SJSA1 (cell line): ENCODE measurements at places on chromosomes 11 and 22.

DNA sequence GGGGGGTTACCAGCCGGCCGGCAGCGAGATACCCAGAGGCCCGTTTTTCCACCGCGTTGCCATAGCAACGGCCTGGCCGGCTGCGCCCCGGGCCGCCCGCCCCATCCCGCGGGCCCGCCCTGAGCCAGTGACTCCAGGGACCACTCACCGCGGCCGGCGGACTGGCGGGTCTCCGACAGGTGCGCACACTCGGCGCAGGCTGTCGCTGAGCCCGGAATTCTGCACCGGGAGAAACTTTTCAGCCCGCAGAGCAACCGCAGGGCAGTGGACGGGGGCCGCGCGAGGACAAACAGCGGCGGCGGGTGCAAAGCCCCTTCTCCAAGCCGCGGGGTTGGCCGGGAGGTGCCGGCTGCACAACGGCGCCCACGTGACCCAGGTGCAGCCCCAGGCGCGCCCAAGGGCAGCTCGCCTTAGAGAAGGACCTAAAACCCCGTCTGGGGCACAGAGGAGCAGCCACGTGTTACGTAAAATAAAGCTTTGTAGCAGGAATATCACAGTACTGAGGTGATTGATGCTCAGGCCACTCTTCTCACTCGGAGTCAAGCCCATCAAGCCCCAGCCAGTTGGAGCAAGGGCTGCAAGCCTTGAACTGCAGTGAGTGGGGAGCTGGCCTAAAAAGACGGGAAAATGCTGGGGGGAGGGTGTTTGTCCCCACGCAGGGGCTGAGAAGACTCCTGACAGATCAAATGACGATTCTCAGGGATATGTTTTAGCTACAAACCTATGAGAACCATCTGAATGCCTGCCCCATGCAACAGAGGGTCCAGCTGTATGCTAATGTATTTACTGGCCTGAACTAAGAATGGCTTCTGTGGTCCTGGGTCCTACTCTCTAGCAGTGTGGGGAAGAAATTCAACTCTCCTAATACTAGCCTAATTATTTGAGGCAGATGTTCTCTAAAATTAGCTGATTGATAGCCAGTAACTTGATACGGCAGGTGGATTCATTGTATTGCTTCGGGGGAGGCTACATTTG lies at the start of gene STK33:
STK33 (minus strand) TSS at position 294 of the 975 bp plus-strand sequence. CDS start 119,323 bp downstream, outside the sequence.
- DNase-seq: no peak

DNA sequence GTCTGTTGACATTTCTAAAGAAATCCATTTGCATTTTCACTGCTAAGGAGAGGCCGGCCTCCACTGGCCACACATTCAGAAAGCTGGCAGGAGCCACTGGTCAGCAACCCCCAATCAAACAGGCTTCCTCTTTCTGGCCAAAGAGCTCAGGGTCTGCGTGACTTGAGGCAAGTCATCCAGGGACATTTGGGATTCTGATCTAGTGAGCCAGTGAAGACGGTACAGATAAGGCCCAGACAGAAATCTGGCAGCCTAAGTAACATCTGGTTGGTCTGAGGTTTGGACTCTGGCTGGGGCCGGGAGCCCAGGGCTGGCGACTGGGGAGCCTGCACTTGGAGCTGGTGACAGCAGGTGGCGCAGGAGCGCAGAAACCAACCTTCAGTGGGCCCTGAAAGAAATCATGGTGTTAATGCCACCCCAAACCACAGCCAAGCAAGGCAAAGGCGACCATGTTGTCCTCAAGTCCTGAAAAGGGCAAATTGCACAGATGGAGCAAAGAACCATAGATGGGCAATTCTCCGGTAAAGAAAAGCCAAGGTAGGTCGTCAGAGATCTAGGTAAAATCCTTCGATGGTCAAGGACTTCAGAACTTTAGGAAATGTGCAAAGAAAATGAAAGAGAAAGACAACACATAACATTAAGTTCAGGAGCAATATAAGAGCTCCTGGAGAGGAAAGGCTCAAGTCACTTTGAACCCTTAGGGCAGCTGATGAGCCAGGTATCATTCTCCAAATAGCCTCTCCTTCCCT lies 99.4 kb upstream of the BLID start:
- DNase-seq: no peak

DNA sequence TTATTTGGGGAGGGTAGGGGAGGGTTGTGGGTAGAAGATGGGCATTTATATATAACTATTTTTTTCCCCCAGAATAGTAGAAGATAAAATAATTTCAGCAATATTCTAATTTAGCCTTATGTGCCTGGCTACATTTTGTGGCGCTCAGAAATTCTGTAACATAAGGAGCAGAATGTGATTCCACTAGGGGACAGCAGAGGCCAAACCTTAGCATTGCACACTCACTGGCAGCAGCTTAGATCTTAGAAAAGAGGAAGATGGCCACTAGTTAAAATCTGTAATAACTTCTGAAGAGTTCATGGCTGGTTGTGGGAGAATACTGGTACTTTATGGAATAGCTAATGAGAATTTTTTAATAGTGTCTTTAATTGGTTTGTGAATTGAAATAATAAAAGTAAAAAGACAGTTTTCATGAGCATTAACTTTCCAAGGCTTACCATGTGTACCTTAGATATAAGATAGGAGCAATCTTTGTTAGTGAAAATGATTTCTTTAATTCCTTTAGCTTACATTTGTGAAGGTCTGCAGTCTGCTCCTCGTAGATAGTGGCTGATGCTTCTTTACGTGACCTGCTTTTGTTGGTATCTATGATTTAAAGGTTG lies 33.1 kb downstream of the DDX10 start:
- DNase-seq: peak; percentile 26

- DNase-seq: no peak
Measured at GRCh38 chr22:47219789-47220188, 457.3 kb downstream of the TBC1D22A start.

DNA sequence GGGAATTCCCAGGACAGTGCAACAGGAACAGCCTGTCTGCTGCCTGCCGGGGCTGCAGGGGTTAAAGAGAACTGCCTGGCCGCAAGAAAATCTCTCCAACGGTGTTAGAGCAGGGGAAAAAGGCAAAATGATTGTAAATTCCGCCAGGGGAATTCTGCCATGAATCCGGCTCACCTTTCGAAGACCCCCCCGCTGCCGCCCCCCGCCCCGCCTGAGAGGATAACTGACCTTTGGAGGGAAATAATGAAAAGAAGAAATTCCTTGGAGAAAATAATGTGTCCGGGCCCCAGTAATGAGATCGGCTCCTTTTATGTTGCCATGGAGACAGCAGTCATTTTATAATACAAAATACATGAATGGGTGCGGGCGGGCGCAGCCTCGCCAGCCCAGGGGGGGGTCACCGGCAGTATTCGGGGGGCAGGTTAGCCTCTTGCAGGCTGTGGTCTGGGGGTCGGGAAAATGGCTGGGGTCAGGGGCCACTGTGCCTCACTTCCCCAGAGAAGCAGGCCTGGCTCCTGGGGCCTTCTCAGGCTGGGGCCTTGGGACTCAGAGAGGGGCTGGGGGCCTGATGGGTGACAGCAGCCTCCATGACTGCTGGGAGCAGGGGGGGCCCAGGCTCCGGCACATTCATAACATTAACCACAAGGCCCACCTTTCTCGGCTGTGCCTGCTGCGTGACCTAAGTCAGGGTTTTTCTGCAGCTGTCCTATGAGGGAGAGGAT lies 228.1 kb downstream of the MN1 start:
- no peak for DNase-seq

GRCh38 chr22:36493690-36494110 lies 12.3 kb upstream of the TXN2 start:
- DNase-seq: no peak

DNA sequence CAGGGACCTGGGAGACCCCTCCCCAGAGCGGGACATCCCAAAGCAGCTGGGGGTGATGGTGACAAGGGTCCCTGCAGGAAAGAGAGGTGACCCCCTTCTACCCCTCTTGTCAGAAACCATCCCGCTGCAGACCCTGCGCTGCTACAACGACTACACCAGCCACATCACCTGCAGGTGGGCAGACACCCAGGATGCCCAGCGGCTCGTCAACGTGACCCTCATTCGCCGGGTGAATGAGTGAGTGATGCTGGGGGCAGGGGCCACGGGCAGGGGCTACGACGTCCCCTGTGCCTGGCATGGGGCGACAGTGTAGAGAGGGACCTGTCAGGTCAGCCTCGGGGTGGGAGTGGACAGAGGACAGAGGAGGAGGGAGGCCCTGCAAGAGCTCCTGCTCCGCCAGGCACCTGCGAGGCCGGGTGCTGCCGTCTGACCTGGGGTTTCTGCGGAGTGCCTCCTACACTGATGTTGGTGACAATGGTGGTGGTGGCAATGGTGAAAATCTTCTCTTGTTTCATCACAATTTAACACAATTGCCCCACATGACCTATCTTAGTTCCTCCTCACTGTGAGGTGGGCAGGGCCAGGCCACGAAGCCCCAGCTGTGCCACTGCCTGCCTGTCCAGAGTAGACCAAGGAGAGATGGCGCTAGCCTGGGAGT lies 9.8 kb downstream of the CSF2RB start:
- DNase-seq: no peak

- no peak for DNase-seq
Measured at GRCh38 chr11:10674911-10675440, 18.6 kb downstream of the IRAG1 start.

GRCh38 chr11:105829084-105829483 lies 193.0 kb downstream of the MSANTD4 start:
- DNase-seq: no peak

- DNase-seq: no peak
Measured at GRCh38 chr11:132943706-132944568, 588.4 kb downstream of the OPCML start.

GRCh38 chr22:46589871-46590271 lies 30.3 kb upstream of the GRAMD4 start:
- no peak for DNase-seq

DNA sequence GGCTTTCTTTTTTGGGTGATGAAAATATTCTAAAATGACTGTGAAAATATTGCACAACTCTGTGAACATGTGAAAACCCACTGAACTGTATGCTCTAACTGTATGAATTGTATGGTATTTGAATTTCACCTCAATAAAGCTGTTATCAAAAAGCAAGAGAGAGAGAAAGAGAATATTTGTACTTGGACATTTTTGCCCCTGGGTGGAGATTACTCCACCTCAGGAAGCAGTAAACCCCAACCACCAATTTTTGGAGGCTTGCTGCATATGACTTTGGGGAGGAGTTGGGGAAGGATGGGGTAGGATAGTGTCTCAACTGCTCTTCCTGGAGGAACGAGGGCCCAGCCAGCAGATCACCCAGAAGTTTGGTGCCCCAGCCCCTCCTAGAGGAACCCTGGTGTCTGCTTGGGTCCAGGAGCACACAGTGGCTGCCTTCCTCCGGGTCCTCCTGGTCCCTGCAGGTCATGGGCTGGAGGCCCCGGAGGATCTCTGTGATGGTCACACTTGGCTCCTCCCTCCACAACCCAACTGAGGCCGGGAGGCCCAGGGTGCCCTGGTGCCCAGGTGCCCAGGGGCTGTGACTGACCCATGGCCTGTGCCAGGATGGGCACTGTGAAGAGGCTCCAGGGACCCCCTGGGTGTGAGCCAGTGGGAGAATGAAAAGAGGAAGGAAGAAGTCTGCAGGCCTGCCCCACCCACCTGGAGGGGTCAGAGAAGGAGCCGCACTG lies 15.3 kb upstream of the PICK1 start:
- DNase-seq: no peak

DNA sequence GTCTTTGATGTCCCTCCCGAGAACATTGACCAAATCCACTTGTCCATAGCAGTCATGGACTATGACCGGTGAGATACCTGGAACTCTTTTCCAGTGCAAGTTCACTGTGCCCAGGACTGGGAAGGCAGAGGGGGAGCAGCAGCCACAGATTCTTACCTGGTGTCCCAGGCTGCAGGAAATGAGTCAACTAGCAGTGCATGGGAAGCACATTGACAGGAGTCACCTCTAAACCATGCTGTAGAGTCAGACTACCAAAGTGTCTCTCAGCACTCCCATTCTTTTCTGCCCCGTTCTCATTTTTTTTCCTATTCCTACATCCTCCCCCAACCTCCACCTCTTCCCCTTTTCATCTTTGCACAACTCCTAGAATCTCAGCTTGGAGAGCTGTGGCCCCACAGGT lies 67.2 kb upstream of the OLFML1 start:
- peak; percentile 36 for DNase-seq

DNA sequence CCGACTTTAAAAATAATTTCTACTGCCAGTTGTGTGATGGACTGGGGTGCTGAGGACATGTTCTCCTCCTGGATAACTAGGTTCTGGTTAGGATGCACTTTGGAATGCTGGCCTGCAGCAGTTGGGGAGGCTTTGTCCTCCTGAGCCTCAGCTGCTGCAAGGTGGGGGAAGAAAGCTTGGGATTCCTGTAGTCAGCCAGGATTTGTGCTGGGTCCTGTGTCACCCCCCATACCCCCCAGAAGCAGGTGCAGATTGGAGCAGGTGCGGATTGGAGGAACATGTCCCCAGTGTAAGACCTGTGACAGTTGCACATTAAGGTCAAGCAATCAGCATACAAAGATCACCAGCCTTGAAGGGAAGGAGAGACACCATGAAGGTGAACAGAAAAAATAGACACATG lies 51.1 kb downstream of the MED15 start:
- DNase-seq: no peak

- no peak for DNase-seq
Measured at GRCh38 chr22:22590136-22590891, 31.2 kb upstream of the PRAME start.

DNA sequence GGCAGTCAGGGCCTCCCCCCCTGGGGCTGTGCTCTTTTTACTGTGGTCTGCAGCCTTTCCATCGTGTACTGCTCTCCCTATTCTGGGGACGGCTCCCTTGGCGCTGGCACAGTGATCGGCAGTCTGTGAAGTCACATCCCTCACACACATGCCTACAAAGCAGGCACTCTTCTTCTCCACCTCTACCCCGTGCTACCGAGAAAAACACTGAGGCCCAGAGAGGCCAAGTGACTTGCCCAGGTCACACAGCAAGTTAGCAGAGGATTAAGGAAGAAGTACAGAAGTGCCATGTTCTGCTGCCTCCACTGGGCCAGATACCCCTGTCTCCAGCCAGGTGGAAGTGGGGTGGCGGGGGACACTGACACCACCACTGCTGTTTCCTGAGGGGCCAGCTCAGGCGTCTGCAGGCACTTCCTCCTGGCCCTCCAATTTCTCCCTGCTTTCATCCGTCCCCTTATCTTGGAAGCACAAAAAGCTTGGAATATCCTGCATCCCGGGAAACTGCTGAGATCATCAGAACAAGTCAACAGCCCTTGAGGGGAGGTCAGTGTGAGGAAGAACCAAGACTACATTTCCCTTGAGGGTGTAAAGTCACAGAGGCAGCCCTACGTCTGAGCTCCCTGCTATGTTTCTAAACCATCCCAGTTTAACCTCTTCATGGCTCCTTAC lies 30.2 kb upstream of the KLHL35 start:
- DNase-seq: no peak

DNA sequence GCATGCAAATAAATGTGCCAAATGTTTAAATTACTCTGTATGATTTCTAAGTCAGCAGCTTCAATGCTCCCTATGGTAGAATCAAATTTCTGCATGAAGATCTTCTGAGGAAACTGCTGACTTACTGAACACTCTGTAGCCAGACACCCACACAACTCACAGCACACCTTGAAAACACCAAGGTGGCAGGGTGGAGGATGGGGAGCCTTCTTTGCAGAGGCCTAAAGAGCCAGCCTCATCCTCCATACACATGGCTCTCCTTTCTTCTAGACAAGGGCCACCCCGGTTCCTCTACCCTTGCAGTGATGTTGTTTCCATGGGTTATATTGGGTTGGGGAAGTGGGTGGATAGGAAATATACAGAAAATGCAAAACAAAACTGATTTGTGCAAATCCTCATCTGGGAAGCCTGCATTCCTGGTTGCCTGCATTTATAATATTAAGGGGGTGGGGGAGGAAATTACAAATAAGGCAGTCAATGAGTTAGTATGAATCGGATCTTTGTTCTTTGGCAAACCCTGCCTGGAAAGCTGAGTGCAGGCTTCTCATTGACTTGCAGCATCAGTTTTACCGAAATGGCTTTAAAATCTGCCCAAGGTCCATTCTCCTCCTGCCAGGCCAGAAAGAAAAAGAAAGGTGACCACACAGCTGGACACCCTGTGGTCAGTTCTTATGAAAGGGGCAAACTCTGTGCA lies 15.8 kb upstream of the ETS1 start:
- DNase-seq: no peak
